ENCODE measurements at places on chromosomes 1 and 21.
A peak's percentile ranks its signal among the peaks of the same experiment; 100 is the strongest.

DNA sequence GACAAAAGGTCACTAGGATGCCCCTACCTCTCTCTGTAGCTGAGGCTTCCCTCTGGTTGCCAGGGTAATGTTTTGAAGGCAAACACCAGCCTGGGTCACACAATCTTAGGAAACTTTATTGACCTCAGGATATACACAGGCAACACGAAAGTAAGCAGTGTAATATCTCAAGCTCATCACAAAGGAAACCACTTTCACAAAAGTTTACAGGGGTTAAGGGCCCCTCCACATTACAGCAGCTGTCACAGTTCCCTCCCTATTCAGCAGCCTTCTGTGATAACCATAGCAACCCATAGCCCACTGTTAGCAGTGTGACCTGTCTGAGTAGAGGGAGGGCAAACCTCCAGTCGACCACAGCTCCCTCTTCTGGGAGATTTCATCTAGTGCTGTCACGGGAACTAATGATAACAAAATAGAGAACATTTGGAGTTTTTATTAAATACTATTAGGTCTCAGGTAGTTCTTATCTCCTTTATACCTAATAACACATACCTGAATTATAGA, 149.8 kb downstream of the PTPRC start:
- no peak for DNase-seq

- no peak for DNase-seq
These were observed 153.0 kb upstream of the WNT4 start for GRCh38 chr1:22295856-22296255.

GRCh38 chr1:221397606-221398005, 344.3 kb downstream of the DUSP10 start:
- no peak for DNase-seq

GRCh38 chr1:38101037-38101785, 54.6 kb upstream of the POU3F1 start:
- no peak for DNase-seq

GRCh38 chr1:209589440-209589839, 5.9 kb downstream of the CAMK1G start:
- DNase-seq: no peak

DNA sequence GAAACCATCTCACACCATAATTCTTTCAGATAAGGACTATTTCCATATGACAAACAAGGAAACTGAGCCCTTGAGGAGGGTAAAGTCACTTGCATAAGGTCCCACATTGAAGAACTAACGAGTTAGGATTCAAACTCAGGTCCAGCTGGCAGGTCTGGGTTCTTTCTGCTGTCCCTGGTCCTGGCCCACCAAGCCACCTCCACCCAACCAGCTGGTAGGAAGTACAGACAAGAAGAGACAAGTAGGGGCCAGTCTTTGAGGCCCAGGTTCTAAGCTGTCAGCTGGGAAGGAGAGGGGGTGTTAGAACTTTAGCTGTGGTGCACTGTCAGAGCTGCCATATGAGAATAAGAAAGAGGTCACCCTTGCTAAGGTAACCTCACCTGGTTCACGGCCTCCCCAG, 188.6 kb downstream of the TRABD2B start:
- no peak for DNase-seq

- DNase-seq: no peak
These were observed 9.8 kb upstream of the ALPL start for GRCh38 chr1:21499283-21499950.

DNA sequence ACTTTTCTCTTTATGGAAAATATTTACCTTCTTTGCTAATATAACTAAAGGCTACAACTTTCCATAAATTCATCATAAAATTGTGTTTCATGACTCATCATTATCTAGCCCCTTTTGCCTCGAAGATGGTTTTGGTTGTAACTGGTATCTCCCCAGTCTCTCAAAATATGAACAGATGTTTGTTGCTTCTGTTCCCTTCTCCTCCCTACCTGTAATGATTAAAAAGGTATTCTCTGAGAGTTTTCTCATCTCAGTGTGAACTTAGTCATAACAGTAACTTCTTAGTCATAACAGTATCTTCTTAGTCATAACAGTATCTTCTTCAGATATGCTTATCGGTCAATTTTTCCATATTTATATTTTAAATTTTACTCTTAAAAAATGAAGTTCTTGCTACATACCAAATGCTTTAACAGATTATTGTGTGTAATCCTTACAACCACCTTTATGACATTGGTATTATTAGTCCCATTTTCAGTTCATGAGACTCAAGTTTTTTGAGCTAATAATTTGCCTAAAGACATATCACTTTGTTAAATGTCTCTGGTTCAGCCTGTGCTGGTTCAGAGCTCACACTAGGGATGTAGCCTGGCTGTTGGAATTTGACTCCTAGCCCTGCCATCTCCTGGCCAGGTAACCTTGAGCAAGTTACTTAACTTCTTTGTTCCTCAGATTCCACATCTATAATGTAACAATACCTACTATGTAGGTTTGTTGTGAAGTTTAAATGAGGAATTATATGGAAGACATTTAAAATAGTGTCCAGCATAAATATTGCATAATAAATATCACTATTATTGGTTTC, 32.6 kb downstream of the ATP1B1 start:
- DNase-seq: peak; percentile 55

GRCh38 chr1:932776-933602, 9.3 kb downstream of the SAMD11 start:
- DNase-seq: no peak

GRCh38 chr1:18707696-18708257, 77.1 kb downstream of the PAX7 start:
- no peak for DNase-seq

- no peak for DNase-seq
These were observed 25.4 kb downstream of the OLFM3 start for GRCh38 chr1:101971304-101971703.

- no peak for DNase-seq
These were observed 35.8 kb upstream of the CCN1 start for GRCh38 chr1:85544689-85545215.

- DNase-seq: no peak
These were observed 499.0 kb downstream of the SIPA1L2 start for GRCh38 chr1:232130815-232131480.

- peak; percentile 94 for DNase-seq
These were observed 779 bp upstream of the STK40 start for GRCh38 chr1:36386265-36387140.

- DNase-seq: no peak
These were observed 33.6 kb upstream of the DISP1 start for GRCh38 chr1:222781251-222781650.

DNA sequence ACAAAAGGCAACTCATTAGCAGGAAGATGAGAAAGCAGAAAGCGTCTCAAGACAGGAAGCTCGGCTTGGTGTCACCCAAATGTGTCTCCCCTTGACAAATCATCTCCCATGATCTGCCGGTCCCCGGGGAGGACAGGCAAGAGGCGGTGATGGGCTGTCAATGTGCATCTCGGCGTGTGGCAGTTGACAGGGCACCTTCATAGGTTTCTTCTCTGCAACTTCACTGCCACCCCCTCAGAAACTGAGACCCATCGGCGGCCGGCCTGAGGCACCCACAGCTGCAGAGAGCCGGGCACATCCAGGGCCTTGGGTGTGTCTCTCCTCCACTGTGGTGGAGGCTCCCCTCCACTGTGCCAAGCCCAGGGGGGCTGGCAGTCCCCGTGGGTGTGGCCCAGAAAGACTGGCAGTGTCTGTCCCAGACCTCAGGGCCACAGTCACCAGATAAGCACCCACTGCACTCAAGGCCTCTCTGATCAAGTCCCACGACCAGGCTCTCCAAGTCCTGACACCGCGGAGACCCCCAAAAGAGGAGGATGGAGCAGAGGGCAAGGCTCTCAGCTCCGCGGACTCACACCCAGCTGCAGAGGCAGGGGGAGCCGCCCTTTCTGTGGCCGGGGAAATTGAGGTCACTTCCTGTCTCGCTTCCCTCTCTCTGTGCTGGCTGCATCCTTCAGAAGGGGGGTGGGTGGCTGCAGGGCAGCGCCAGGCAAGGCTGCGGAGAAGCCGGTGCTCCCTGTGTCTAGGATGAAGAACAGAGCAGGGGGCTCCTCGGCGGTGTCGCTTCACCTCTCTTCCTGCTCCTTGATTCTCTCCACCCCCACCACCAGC, 39.6 kb upstream of the LBR start:
- peak; percentile 74 for DNase-seq

DNA sequence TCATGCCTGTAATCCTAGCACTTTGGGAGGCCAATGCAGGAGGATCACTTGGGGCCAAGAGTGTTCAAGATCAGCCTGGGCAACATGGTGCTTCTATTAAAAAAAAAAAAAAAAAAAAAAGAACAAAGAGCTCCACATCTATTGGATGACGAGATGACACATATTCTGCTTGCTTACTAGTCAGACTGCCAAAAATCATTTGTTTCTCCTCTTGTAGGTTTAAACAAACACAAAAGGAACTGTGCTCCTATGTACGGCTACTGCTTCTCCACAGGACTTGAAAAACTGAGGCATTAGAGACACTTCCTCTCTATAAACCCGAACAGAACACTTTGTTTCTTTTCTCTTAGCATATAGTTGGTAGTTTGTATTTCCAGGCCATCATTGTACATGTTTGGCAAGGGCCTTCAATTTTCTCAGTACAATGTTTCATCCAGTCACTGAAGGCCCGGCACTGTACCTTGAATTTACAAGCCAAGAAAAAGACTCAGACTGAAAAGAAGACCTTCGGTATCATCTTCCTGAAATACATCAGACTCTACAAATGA, 6.0 kb downstream of the TRIT1 start:
- DNase-seq: no peak

DNA sequence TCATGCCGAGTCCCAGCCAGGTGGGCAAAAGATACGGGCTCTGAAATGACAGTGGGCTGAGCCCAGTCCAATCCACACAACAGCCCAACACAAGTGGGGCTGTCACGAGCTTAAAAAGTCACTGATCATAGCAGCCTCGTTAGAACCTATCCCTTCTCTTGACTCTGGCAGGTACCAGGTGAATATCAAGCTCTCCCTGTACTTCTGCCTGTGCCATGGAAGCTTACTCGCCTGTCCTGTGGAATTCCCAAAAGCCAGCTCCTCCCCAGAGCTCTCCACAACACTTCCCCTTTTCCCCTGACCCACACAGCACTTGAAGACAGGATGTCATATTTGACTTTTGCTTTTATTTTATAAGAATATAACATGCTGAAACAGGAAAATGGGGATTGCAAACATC, 5.9 kb downstream of the RGS16 start:
- no peak for DNase-seq

DNA sequence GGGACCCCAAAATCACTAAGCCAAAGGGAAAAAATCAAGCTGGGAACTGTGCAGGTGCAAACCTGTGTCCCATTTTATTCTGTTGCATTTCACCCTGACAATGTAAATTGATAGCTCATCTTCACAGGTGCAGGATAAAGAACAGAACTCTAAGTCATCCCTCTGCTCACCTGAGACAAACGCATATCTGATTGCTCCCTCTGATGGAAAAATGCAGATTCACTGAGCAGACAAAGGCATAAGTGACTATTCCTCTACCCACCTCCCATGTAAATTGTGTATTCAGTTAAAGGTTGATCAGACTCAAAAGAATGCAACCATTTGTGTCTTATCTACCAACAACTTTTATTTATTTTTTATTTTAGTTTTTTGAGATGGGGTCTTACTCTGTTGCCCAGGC, 644.2 kb downstream of the PTPRU start:
- no peak for DNase-seq

DNA sequence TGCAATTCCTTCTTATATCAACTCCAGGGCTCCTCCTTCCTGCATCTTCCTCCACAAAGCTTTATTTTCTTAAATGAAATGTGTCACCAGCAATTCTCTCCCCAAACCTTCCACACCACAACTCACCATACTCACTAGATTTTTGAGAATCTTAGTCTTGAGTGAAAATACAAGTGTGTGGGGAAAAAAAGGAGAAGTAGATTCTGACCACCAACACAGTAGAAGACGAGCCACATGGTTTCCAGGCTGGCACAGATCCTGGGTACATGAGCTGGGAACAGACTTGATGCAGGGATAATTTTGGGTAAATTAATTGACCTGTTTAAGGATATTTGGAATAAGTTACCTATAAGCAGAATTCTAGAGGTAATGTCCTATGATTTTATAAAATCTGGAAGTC, 72.8 kb upstream of the KCNJ15 start:
- DNase-seq: no peak

- DNase-seq: no peak
These were observed 7.4 kb upstream of the IGFN1 start for GRCh38 chr1:201183209-201183608.

DNA sequence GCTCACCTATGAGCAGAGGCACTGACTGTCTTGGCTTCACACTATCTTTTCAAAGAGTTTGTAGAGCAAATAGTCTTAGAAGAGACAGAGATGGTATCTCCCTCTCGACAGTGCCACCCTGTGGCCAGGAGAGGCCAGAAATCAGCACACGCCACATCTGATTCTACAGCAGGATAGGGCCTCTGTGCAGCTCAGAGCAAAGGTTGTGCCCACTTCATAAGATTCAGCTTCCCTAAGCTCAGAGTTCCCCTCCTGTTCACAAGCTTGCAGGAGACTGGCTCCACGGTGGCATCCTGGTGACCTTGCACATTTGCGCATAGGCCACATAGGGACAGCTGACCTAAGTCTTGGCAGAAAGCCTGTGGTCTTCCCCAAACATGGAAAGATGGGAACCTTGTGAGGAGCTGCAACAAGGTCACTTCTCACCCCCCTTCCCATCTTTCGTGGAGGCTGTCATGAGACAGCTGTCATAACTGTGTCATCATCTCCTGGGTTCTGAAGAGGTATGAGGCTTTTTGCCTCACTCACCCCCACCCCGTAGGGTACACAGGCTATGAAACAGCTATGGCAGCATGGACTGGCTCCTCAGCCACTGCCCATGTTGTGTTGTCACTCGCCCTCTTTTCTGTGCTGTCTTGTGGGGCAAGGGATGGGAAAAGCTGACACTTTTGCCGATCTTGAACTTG, 3.0 kb downstream of the ITLN2 start:
- peak; percentile 40 for DNase-seq

DNA sequence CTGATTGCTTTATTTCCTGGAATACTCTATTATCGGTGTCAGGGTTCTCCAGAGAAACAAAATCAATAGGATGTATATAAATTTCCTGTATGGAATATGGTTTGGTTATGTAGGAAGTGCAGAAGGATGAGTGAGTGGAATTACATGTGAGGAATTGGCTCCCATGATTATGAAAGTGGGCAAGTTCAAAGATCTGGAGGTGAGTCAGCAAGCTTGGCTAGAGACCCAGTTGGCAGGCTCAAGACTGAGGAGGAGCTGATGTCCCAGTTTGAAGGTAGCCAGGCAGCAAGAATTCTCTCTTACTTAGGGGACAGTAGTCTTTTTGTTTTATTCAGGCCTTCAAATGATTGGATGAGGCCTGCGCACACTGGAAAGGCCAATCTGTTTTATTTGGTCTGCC, 57.5 kb downstream of the MAP3K7CL start:
- DNase-seq: no peak
